ENCODE measurements at places on chromosomes 3 and 15.

DNA sequence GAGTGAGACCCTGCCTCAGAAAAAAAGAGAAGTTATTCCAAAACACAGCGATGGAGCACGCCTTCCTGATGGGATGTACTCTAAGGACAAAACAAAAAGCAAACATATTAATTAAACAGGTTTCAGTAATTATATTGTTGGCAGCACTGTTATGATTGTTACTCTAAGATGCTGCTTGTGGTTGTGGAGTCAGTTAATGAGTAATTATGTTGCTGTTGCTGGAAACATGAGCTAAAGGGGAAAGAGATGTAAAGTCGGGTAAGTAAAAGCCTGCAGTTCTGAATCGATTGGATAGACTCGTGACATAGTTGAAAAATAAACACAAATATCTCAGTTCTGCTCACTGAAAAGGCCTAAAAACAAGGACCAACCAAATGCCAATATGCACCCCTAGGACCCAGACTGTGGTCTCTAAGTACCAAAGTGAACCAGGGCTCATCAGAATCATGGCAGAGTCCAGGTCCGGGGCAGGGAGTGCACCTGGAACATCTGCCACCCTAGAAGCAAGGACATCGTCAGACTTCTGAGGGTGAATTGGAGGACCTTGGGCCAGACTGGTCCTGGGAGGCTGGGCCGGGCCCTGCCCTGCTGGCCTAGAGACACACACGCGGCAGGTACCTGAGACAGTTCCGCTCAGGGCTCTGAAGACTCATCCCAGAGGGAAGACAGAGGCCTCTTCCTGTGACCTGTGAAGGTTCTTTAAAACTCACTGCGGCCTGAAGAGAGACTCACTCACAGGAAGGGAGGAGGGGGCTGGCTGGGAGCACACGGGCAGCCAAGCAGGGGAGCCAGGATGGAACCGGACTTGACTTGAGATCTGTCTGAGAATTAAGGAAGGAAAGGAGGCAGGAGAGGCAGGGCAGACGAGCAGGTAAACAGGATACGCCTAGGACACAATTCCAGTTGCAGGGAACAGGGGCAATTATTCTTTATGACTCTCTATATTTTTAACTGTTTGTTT, 140.5 kb downstream of the LRRK1 start:
- no peak for DNase-seq

GRCh38 chr15:91099616-91099994, 452 bp upstream of the SV2B start:
- DNase-seq, result no peak

DNA sequence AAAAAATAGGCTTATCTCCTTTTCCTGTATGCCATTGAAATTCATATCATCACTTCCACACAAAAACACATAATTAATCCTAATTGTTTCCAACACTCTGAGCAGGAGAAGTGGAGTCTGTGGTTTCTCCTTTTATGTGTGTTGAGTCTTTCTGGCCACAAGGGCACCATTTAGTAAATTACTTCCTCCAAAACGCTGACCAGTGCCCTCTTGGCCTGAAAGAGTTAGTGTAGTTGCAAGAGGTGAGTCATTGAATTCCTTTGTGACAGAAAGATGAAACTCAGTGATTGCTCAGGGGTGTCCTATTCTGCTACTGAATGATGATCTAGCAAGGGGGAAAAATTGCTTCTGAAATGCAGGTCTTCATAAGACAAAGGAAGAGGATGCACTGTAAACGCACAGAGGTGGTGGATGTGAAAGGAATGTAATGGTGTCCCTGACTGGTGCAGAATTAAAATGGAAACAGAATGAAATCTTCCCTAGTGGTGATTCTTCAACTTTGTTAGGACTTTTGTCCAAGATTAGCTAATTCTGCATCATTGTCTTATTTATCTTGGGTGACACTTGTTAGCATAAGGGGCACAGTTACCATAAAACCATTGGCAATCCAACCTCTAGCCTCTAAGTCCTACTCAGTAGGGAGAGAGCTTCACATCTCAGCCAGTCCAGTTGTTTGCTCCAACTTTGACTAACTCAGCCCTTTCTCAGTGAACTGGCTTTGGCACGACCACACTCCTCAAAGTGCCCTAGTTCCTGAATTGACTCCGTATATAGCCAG, 208.4 kb upstream of the NANOGP8 start:
- peak; percentile 88 for DNase-seq

GRCh38 chr15:48954538-48954937, 9.2 kb downstream of the SHC4 start:
- no peak for DNase-seq

DNA sequence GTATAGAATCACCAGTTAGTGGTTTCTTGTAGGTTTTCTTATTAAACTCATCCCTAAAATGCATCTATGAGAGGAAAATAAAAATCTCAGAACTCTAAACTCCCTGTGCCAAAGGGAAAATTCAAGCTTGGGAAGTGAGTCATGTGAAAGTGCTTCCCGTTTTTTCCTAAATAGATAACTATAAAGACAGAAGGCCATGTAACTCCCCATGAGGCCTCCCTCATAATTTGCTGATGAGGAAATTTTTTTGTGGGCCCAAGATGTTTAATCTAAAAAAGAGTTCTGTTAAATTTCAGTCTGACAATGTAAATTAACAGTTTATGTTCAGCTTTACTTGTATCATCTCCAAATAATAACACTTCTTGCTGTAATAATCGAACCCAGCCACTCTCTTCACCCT, 1273.9 kb downstream of the OTOL1 start:
- DNase-seq, result no peak

GRCh38 chr15:93324186-93324975, 235.4 kb upstream of the RGMA start:
- DNase-seq, result no peak

DNA sequence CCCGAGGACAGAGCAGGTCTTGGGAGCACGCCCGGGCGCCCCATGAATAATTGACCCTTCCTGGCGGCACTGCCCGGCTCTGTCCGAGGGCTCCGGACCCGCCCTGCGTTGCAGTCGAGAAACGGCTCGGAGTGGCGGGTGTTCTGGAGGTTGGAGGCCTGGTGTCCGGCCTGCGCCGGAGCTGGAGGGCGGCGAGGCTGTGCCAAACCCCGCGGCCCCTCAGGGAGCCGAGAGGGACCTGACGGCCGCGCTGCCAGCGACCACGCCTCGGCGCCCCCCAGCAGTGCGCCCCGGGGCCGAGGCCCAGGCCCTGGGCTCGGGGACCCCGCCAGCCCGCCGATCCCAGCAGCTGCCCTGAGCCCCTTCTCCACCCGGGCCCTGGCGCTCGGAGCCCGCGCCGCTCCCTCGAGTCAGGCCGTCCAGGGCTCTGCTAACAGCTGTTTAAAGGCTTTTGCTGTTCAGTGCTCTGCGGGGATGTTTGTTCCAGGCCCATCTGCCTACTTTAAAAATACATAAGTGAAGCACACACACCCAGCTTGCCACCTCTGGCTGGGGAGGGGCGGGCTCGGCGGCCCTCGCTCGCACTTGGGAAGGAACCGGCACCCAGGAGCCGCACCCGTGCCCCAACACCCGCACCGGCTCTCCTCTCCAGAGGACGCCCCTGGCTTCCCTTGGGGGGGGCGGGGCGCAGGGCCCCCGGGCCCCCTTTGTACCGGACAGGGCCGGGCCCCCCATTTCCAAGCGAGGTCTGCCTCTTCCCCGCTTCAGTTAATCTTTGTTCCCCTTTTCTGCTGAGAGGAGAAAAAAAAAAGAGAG, 730 bp upstream of the ZNF710 start:
- DNase-seq, result peak; percentile 23

- peak; percentile 57 for DNase-seq
Observed at GRCh38 chr3:36907911-36908646, 36.8 kb downstream of the TRANK1 start.

DNA sequence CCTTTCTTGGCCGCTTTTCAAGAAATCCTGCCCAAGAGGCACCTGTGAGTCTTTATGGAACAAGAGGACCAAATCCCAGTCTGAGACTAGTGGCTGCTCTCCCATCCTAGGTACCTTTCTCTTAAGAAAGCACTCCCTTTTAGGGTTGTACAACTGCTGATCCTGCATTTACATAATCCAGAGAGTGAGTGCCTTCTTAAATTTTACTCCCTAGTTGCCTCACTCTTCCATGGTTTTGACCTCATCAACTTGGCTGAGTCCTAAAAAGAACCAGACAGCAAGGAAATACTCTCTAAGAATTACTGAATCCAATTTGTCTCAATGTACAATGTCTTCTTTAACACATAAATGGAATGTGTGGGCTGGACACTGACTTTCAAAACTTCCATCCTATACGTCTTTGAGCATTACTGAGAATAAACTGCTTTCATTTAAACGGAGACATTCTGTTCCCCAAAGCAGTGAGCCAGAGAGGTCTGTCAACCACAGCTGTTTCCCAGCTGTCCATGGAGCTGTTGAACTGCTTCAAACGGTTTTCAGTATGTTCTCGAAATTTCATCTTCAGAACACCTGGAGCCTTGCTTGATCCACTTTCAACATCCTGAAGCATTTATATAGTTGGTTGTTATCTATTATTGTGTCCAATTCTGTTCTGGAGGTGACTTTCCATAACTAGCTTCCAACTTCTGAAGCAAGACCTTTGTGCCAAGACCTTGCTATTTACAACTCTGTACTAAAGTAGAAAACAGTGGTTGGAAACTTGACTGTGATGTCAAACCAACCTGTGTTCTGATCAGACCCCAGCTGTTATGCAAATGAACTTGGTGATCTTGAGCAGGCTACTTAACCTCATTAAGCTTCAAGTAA, 179.1 kb downstream of the SLC9A9 start:
- DNase-seq, result no peak

- DNase-seq, result no peak
Observed at GRCh38 chr3:73572368-73572767, 52.4 kb downstream of the PDZRN3 start.
